Activated CD4-positive, alpha-beta T cell treated with anti-CD3 and anti-CD28 coated beads for 24 hours (primary cell): ENCODE measurements at places on chromosomes 11 and 22.

- DNase-seq = no peak
Measured at GRCh38 chr11:66854231-66854661, 2.6 kb upstream of the LRFN4 start.

DNA sequence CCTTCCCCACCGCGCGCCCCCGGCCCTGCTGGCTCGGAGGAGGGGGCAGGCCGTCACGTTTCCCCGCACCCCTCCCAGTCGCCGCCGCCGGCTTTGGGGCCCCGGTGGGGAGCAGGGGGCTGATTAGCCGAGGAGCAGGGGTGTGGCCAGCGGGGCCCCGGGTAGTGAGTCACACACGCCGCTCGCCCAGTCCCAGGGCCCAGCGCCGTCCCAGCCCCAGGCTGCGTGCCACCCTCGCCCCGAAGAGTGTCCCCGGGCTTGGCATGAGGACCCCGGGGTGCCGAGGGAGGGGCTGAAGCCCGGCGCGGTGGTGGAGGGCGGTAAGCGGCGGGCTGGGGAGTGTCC, 34.4 kb downstream of the PRDM11 start:
- DNase-seq = peak; percentile 23

- no peak for DNase-seq
Measured at GRCh38 chr11:1750840-1751530, 590 bp upstream of the IFITM10 start.

DNA sequence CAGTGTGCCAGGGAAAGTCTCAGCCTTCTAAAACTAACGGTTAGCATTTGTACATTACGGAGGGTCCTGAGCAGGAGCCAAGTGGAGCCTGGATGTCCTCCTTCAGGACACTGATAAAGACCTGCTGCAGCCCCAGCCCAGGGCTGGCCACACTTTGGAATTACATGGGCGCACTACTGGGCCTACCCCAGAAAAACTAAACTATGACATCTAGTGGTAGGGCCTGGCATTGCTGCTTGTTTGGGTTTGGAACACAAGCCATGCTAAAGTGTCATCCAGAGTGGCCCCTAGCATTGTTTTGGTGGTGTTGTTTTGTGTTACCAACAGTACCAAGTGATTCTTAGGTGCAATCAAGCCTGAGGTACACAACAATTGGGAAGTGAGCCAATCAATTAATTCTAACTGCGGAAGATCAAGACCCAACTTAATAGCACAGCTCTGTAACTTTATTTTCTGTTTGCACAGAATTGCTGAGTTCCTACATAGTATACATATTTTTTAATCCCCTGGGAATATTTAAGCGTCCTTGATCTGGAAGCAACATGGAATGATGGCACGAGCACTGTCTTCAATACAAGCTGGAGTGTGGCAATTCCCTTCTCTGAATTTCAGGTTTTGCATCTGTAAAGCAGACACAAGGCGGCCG, 340.7 kb downstream of the LARGE1 start:
- peak; percentile 17 for DNase-seq

- no peak for DNase-seq
Measured at GRCh38 chr11:105673089-105673488, 63.2 kb downstream of the GRIA4 start.

- DNase-seq = no peak
Measured at GRCh38 chr22:43996981-43997265, 27.2 kb upstream of the PARVB start.

DNA sequence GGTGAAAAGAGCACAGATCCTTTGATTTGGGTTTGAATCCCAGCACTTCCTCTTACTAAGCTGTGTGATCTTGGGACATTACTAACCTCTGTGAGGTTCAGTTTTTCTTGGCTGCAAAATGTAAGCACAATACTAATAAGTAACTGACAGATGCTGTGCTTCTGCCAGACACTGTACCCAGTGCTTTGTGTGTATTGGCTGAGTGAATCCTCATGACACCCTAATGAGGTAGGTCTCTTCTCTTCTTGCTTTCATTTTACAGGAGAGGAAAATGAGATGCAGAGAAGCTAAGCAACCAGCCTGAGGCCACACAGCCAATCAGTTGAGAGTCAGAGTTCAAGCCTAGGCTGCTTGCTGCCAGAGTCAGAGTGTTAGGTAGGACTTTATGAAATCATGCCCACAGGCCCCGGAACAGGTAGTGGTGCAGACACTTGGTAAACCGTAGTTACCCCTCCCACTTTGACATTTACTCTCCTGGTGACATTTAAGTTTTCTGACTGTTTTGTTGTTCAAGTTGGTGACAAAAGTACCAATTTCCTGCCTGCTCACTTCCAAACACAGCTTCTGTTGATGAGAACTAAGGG, 21.2 kb downstream of the PTPRJ start:
- DNase-seq = peak; percentile 50

- no peak for DNase-seq
Measured at GRCh38 chr22:27434898-27435297, 366.7 kb downstream of the MN1 start.

GRCh38 chr22:49927483-49928184, 9.2 kb downstream of the CRELD2 start:
- DNase-seq = no peak

DNA sequence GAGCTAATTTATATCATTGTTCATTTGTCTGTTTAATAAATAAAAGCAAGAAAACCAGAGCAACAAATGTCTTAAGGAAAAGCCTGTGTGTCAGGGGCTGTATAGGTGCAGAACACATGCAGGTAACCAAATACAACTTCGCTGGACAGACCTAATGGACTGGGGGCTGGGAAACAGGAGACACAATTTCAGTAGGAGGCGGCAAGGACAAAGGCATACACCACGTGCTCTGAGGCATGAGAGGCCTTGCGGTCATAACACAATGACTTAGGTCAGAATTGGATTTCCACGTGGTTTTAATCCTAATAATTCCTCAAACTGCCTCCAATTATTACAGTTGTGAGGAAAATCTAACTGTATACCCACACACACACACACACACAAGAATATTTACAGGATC, 8.7 kb upstream of the GLB1L3 start:
- DNase-seq = no peak

DNA sequence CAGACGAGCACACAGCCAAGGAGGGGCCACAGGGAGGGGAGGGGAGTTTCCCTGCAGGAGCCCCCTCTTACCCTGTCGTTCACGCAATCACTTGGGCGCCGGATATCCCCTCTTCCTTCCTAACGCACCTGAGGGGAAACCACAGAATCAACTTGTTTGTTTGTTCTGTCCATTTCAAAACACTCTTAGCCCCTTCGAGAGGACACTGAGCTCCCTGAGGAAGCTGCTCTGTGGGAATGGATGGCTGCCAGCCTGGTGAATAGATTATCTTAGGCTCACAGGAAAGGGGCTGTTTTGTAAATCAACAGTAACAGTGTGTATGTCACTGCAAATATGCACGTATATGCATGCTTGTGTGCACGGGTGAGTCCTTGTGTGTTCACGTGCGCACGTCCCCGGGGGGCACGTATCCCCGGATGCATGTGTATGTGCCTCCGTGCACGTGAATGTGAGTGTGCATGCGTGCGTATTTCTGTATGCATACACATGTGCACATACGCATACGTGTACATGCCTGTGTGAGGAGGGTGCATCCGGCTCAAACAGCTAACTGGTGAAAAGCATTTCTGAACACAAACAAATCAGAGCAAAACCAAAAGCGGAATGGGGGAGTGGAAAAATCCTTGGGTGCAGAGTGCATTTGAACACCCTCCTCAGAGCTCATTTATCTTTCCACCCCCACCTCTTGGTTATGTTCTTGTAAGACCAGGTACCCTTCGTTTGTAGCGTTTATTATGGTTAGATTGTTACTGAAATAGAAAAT, 7.2 kb downstream of the ARSA start:
- peak; percentile 26 for DNase-seq

DNA sequence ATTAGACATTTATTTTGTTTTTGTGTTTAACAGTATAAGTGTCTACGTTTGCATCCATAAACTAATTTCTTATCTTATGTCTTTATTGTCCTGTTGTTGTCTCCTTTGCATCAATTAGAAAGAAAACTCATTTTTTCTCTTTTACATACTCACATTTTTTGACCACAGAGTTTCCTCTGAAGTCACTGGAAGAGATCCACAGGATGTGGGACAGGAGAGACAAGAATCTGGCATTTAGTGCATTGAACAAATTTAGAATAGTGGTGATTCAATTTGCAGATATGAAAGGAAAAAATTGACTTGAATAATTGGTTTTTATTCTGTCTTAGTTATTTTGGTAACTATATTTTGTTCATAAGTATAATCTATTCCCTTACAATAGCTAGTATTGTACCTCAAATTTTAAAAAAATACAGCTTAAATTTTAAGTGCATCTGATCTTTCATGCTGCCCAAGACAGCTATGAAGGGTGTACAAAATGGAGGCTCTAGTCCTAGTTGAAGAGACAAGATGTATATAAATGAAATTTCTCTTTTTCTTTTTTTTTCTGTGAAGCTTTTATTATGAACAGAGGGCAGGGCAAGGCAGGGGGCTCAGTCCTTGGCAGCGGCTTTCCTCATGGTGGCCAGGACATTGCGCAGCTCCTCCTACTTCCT, 24.4 kb downstream of the HORMAD2 start:
- DNase-seq = no peak

- DNase-seq = no peak
Measured at GRCh38 chr11:21723678-21724077, 469.2 kb upstream of the ANO5 start.

DNA sequence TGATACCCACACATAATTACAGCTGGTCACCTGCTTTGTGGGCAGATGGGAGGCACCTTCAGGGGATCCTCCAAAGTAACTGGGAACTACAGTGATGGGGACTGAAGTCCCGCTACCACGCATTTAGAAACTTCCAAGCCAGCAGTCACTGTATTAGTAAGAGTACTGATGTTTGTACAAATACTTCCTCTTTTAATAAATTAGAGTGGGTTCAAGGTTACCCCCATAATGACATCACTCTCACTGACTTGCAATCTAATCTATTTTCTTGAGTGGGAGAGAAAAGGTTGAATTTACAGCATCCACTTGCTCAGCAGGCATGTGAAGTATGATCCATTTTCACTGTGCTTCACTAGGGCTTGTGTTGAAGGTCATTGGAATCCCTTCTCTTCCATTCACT, 72.1 kb upstream of the TIMP3 start:
- DNase-seq = no peak

DNA sequence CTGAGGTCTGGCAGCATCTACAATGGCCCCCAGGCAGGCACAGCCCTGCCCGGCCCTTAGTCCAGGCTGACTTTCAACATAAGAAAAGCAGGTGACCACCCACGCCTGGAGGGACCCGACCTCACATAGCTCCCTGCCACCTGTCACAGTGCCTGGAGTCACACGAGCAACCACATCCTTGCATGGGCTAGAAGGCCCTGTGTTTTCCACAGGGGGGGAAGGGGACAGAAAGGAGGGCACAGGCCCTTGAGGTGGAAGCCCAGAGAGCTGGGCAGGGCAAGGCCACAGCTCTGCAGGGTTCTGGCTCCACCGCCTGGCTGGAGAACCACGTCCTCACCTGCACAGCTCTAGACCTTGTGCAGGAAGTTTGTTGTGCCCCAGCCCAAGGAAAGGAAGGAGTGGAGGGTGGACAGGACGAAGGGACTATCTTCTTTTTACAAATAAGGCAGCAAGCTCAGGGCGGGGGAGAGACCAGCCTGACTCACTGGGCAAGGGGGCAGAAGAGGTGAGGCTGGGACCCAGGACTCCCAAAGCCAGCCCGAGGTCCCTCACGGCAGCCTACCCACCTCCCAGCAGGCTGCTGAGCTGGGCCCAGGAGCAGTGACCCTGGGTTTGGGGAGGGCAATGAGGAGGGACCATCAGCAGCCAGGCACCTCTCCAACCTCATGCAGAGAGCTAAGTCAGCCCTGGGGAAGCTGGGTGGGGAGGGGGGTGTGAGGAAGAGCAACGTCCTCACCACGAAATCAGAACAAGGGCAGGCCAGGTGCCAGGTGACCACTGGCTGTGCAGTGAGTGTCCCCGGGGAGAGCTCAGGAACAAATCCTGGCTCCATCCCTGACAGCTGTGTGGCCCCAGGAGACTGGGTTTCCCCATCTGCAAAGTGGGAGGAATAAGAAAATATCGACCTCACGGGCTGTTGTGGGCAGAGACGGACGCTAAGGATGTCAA, 4.3 kb downstream of the C1QTNF6 start:
- DNase-seq = no peak

DNA sequence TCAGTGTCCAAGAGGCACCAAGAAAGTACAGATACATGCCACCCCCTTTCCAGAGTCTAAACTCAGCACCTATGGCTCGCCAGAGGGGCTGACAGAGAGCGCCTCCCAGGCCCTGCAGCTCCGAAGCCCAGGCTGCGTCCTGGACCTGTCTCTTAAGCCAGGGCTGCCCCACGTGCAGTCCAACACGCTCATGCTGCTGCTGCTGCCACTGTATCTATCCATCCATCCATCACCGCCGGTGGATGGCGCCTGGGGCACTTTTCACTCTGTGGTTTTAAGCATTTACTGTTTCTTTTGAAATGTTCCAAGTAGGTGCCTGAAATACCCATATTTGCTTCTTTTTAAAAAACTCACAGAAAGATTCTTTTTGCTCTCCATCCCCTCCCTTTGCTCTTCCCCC, 41.8 kb downstream of the MACROD1 start:
- no peak for DNase-seq

DNA sequence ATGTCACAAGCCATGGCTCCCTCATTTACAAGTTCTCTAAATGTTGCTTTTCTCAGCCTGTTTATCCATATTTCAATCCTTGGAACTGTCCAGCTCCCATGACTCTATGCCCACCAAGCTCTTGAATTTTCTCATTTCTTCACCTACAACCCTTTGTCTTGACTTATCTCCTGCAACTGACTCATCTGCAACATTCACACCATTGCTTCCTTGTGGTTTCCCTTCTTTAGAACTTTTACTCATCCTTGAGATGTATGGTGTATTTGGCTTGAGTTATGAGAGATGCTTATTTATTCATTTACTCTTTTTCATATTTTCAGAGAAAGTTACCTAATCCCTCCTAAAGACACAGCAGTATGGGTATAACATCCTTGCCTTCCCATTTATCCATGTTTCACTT, 18.8 kb downstream of the TRIM34 start:
- no peak for DNase-seq

- no peak for DNase-seq
Measured at GRCh38 chr11:64562723-64563351, 28.2 kb upstream of the SLC22A12 start.

DNA sequence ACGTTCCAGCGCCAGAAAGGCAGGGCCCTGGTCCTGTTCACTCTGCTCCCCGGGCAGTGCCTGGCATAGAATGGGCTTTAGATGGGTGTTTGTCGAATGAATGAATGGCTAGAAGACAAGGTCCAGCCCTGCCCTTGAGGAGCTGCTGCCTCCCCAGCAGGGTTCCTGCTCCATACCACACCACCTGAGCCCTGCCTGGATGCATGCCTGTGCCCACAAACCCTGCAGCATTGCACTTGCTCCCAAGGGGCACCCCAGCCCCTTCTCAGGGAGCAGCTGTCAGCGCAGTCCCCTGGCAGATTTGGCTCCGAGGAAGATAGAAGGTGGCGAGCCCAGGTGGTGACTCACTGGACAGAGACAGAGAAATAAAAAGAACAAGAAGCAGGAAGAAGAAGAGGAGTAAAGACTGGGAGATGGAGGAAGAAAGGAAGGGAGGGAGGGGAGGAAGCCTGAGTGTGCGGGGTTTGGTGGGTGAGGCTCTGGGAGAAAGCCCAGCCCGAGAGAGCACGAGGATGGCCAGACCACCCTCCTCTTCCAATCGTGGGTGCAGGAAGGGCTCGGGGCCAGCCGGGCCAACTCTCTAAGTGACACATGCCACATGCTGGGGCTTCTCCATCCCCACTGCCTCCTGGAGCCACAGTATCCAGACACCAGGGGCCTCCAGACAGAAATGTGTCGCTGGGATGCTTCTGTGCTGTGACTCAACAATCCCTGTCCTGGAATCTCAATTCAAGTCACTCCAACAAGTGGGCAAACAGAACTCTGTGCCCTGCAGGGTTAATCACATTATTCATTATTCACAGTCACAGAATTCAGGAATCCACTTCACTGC, 1474.3 kb downstream of the BRD1 start:
- DNase-seq = no peak
